ENCODE measurements at places on chromosomes 7 and 10. TPM values are rescaled to one million over a fixed set of nuclear protein-coding genes. Genes with fewer than 3 reads are reported as not detected.

GRCh38 chr7:120792861-120793130 lies 65.1 kb downstream of the TSPAN12 start:
- no peak for DNase-seq

DNA sequence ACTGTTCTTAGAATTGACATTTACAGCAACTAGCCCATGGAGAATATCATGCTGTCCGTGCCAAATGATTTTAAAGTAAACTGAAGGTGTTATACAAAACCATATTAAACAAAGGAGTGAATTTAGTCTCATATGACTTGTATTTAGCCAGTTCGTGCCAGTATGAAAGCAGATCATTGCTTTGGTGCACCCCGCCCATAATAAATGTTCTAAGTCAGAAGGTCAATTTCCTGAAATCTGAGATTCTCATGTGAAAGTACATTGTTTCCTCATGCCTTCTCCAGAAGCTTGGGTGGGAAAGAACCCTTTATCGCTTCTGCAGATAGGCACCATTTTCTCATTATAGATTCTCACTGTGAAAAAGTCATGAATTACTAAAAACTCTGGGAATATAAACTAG lies 106.4 kb downstream of the CAMK1D start:
- DNase-seq, result no peak

- no peak for DNase-seq
Observed at GRCh38 chr7:130515315-130516040, 23.6 kb downstream of the MEST start.

The GNG11 gene
- total RNA-seq, result 31.6 TPM

GRCh38 chr7:75861636-75862035 lies 17.2 kb upstream of the RHBDD2 start:
- DNase-seq, result no peak
